ENCODE measurements at places on chromosomes 1 and 21. TPM values are rescaled to one million over a fixed set of nuclear protein-coding genes. Genes with fewer than 3 reads are reported as not detected.

The KRTAP13-2 gene
- total RNA-seq: not detected

The TMEM269 gene
- not detected for total RNA-seq

The CYP4B1 gene
- not detected for total RNA-seq

The EFNA3 gene
- 5.1 TPM for total RNA-seq

The OR6K3 gene
- total RNA-seq: not detected
